ENCODE measurements at places on chromosomes 2 and 18. TPM values are rescaled to one million over a fixed set of nuclear protein-coding genes. Genes with fewer than 3 reads are reported as not detected.
A peak's percentile ranks its signal among the peaks of the same experiment; 100 is the strongest.

TMEM198 gene
- total RNA-seq: 2.2 TPM

RAB6C gene
- not detected for total RNA-seq

DNA sequence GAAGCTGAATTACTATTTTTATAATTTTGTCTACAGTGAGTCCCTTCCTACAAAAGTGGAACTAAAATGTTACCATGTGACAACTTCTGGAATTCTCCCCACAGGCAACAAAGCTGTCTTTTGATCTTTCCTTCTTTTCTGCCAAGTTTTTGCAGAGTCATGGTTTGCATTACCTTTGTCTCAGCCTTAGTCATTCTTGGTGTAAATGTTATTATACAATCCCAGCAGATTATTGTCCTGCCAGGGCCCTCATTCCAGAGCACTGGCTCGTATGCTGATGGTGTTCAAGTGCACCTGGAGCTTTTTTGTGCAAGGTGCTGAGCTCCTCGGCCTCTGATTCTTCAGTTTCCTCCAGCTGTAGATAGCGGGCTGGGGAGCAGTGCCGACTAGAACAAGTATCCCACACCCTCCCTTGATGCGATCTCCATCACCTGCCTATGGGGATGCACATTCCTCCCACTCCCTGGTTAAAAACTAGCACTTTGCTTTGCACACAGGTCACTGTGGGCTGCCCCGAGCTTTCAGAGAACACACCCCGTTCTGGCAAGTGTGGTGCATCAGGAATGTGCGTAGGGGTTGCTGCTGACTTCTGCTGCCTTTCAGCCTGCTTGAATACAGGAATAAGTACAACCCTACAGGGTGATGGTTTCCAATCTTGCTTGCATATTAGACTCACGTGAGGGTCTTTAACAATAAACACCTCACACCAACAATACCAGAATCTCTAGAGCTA lies 263.6 kb downstream of the RNF144A start:
- H3K36me3 ChIP-seq: no peaks in the 10 kb centered on the region
- H3K4me3 ChIP-seq: no peak overlapping the region
- no peaks in the 10 kb centered on the region for H3K4me1 ChIP-seq
- DNase-seq: no peak
- H3K27ac ChIP-seq: no peak overlapping the region

- H3K27ac ChIP-seq: no peak overlapping the region
- no peak overlapping the region for H3K4me3 ChIP-seq
- peaks cover 5% of the 10 kb centered on the region for H3K27me3 ChIP-seq
Measured at GRCh38 chr2:225615514-225615913, 216.0 kb downstream of the NYAP2 start.

DNA sequence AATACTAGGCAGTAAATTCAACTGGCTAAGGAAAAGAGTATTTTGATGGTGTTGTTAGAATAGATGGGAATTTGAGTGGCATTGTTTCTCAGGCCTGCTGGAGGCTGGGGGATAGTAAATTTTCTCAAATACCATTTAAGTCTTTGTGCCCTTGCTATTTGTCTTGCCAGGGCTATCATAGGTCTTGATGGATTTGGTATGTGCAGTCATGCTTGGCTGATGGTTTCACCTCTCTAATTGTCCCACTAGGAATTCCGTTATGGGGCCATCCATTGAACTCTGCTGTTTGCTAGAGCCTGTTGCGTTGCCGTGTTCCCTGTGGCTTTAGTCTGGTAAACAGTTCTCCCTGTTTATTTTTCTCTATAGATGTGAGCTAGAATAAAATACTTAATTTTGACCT lies 438.1 kb upstream of the FAM98A start:
- no peak overlapping the region for H3K27ac ChIP-seq
- DNase-seq: no peak
- H3K4me3 ChIP-seq: no peak overlapping the region
- no peaks in the 10 kb centered on the region for H3K36me3 ChIP-seq
- H3K27me3 ChIP-seq: no peaks in the 10 kb centered on the region
- H3K4me1 ChIP-seq: no peaks in the 10 kb centered on the region

GRCh38 chr2:127096280-127096679 lies 10.7 kb downstream of the BIN1 start:
- no peak overlapping the region for H3K4me3 ChIP-seq
- H3K27ac ChIP-seq: no peak overlapping the region
- H3K4me1 ChIP-seq: peaks cover 9% of the 10 kb centered on the region
- no peaks in the 10 kb centered on the region for H3K27me3 ChIP-seq
- no peaks in the 10 kb centered on the region for H3K36me3 ChIP-seq

DNA sequence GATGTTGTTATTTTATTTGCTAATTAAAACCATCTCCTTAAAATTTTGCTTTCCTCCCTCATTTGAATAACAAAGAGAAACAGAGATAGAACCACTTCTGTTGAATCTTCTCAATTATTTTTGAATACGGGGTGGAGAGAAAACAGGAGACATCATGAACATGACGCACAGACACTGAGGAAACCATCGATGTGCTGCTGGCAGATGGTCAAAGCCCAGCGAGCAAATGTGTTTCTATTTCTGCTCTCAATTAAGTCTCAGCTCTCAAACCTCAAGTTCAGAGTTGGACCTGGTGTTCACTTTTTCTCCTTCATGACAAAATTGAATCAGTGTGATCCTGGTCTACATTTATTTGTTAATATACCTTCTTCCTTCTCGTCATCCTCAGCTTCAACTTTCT lies 36.1 kb upstream of the TWIST2 start:
- no peaks in the 10 kb centered on the region for H3K36me3 ChIP-seq
- H3K4me3 ChIP-seq: no peak overlapping the region
- no peaks in the 10 kb centered on the region for H3K4me1 ChIP-seq
- H3K27me3 ChIP-seq: peaks cover 16% of the 10 kb centered on the region
- DNase-seq: no peak

DNA sequence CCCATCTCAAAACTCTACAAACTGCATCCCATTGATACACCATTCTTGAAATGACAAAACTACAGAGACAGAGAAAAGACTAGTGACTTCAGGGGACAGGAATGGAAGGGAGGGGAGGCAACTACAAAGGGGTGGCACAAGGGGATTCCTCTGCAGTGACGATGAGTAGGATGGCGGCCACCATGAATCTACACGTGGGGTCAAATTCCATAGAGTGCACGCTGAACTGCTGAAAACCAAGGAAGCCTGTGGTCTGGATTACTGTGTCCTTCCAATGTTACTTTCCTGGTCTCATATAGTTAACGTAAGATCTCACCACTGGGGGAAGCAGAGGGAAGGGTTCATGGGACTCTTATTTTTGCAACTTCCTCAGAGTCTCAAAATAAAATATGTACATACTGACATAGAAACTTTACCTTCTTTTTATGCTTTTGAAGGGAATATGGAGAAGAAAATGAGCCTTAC lies 23.6 kb downstream of the COX7A2L start:
- no peak overlapping the region for H3K4me3 ChIP-seq
- DNase-seq: no peak
- H3K27me3 ChIP-seq: no peaks in the 10 kb centered on the region

DNA sequence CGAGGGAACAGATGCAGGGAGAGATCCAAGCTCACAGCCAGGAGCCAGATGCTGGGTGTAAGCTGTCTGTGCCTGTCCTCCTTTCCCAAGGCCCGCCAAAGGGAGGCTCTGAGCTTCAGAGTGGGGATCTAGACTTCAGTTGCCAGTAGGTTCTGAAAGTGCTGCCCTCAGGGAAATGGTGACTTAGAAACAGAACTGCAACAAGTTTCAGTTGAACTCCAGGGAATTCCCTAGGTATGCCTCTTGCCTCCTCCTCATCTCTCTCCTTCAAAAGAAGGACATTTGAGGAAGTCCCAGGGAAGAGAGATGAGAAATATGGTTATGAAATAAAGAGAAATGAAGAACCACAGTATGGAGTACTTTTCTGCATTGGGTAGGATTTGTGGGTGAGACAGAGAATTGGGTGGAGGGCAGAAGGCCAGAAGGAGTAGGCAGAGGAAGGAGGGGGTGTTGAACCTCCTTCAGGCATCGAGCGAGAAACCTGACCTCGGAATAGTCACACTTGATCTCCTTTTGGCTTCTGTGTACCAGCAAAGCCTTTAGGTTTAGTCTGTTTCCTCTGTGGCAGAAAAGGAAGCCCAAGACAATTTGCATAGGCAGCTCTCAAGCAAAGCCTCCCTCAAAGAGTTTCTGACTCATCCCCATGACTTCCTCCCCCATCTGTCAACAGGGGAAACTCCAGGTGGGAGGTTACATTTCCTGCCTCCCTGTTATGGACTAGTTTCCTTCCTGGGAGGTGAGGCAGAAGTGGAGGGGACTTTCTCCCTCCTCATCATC lies 45.7 kb downstream of the QPCT start:
- DNase-seq: peak; percentile 81
- no peaks in the 10 kb centered on the region for H3K36me3 ChIP-seq
- peak overlapping the region; percentile 92 for H3K27ac ChIP-seq

DNA sequence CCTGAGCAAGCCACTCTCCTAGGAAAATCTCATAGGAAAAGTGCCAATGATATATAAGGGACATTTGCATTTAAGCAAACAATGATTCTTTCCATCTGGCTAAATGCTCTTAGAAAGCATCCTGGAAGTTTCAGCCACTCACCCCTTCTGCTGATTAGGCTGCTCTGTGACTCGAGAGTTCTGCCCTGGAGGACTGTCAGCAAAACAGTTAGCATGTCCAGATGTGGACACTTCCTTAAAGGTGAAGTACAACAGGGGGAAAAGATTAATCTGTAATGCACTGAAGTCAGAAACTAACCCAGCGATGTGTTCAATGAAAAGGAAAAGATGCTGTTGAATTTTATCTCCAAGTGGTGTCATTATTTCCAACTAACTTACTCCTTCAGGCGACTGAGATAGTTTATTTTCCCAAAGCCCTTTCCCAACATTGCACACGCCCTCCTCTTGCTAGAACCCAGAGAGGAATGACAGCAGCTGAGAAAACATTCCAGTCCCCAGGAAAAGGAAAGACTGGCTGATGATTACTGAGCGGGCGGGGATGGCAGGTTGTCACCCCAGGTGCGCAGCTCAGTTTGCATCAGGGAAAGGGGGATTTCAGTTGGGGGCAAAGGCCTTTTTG lies 214.0 kb downstream of the SS18 start:
- H3K36me3 ChIP-seq: no peaks in the 10 kb centered on the region
- no peak overlapping the region for H3K4me3 ChIP-seq
- H3K27me3 ChIP-seq: peaks cover 9% of the 10 kb centered on the region
- H3K4me1 ChIP-seq: no peaks in the 10 kb centered on the region

GAL3ST2 gene
- total RNA-seq: 0.89 TPM

DNA sequence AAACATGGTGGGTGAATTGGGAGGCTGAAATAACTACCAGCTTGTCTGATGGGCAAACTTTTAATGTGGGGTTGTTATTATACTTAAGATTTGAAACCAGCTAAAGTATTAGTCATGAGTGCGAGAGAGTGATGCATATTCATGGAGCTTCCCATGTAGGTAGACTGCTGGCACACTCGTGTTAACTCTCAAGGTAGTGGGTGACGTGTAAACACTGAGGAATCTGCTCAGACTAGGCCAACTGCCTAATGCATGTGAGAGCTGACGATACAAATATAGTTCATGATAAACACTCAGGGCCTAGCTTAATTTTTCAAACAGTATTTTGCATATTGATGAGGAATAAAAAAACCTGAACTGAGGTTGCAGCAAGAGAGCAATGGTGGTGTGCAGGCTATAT lies 1165.7 kb upstream of the PIK3C3 start:
- H3K27me3 ChIP-seq: no peaks in the 10 kb centered on the region
- DNase-seq: no peak
- H3K4me3 ChIP-seq: no peak overlapping the region
- no peak overlapping the region for H3K27ac ChIP-seq

C2orf66 gene
- not detected for total RNA-seq

DNA sequence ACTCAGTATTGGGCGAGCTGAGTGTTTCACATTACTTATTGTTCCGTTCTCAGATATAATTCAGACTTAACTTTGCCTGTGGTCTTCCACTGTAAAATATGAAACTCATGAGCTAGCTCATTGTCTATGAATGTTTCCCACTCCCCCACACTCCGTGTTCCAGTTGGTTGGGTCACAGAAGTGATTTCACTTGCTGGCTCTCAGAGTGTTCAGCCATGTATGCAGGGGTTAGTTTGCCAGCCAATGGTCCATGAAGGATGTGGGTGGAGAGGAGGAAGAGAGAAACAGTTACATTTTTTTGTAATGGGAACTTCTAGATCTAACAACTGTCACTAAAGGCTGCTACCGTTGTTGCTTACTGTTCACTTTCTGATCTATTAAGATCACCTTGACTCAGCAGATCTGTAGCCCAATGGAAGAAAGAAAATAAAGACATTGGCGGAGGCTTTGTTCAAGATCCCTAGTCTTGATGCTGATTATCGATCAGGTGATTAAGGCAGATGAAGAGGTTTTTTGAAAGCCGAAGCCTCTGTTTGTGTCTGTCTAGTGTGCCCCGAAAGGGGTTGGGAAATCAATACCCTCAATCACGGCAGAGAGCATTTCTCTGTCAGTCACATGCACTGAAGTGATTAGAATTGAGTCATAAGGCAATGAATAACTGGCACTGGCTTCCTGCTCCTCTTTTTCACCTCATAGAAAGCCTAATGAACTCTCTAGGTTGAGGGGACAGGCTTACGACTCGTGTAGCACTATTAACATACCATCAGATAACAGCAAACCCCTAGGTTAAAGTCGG lies 279.7 kb upstream of the FIGN start:
- no peak for DNase-seq
- no peaks in the 10 kb centered on the region for H3K36me3 ChIP-seq
- no peaks in the 10 kb centered on the region for H3K4me1 ChIP-seq

DNA sequence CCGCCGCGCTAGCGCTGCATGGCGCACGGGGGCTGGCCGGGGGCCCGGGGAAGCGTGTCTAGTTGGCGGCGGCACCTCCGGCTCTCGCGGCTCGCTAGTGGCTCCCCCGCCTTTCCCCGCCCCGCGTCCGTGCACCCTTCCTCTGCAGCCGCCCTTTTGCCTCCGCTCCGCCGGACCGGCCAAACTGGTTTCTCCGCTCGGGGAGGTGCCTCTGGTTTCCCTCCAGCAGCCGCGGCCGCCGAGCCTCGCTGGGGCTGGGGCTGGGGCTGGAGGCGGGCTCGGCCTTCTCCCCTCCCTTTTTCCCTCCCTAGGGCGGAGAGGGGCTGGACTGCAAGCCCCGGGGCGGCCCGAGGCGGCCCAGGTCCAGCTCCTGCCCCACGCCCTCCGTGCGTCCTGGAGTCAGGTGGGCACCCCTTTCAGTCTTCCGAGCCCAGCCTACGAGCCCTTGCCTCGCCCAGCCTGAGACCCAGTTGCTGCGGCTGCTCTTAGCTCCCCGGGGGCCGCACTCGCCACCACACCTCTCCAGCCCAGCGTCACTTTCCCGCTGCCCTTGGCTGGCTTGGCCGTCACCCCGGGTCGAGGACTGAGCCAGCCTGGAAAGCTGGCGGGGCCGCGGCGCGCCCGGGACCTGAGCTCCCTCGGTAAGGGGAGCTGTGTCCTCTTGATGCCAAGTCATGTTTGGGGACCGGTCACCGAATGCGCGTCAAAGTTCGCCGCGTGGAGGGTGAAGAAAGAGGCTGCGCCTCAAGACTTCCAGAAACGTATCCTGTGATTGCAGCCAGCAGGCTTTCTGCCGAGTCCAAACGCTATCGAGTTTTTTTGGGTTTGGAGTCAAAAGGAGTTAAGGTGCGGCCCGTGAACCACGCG lies at the start of gene ATP8B1:
Gene ATP8B1 (minus strand): TSS at position 213 of the 867 bp plus-strand sequence. CDS start 71,508 bp downstream, outside the sequence.
- H3K4me3 ChIP-seq: peak within 1 kb of the TSS; percentile 75
- DNase-seq: peak; percentile 24
- peaks cover 13% of the 10 kb centered on the region for H3K4me1 ChIP-seq
- H3K36me3 ChIP-seq: no peaks in the 10 kb centered on the region
- H3K27ac ChIP-seq: no peak within 1 kb of the TSS

GRCh38 chr2:168169097-168169745 lies 78.2 kb downstream of the STK39 start:
- H3K4me1 ChIP-seq: peaks cover 61% of the 10 kb centered on the region
- H3K4me3 ChIP-seq: no peak overlapping the region
- DNase-seq: no peak

HOXD8 gene
- not detected for total RNA-seq

GRCh38 chr2:220785178-220785577 lies 786.9 kb downstream of the EPHA4 start:
- H3K4me1 ChIP-seq: no peaks in the 10 kb centered on the region
- H3K36me3 ChIP-seq: no peaks in the 10 kb centered on the region
- DNase-seq: no peak
- no peaks in the 10 kb centered on the region for H3K27me3 ChIP-seq
- no peak overlapping the region for H3K4me3 ChIP-seq

CHST9 gene
- total RNA-seq: not detected
